ENCODE measurements at places on chromosomes 11 and 22. TPM values are rescaled to one million over a fixed set of nuclear protein-coding genes. Genes with fewer than 3 reads are reported as not detected.

GRCh38 chr11:128715691-128716561 is 22.1 kb downstream of the FLI1 start:
- H3K27me3 ChIP-seq, result no peaks in the 10 kb centered on the region
- H3K4me1 ChIP-seq, result no peaks in the 10 kb centered on the region
- DNase-seq, result no peak

The MS4A3 gene
- total RNA-seq, result not detected

DNA sequence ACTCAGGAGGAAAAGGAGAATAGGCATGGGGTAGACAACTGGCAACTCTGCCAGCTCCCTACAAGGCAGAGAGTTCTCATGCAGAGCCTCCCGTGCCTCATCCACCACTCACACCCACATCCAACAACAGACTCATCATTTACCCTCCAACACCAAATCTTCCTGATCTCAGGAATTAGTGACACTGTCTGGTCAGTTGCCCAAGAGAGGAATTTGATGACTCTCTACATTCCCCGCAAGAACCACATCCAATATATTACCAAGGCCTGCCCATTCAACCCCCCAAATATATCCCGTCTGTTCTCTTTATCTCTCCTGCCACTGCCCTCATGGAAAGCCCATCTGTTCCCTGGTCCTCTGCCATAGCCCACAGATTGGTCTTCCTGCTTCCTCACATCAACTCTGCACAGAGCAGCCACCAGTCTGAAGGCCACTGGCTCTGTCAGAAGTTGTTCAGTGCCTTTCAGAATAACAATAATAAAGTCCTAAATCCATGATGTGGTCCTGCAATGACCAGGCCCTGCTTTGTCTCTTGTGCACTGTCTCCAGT is 57.5 kb upstream of the CD82 start:
- H3K4me1 ChIP-seq, result no peaks in the 10 kb centered on the region
- no peak for DNase-seq
- H3K27me3 ChIP-seq, result no peaks in the 10 kb centered on the region

- H3K36me3 ChIP-seq, result no peaks in the 10 kb centered on the region
- H3K27me3 ChIP-seq, result no peaks in the 10 kb centered on the region
- no peak overlapping the region for H3K27ac ChIP-seq
- DNase-seq, result no peak
- H3K4me1 ChIP-seq, result no peaks in the 10 kb centered on the region
Measured at GRCh38 chr11:13249992-13250391, 27.6 kb upstream of the BMAL1 start.

DNA sequence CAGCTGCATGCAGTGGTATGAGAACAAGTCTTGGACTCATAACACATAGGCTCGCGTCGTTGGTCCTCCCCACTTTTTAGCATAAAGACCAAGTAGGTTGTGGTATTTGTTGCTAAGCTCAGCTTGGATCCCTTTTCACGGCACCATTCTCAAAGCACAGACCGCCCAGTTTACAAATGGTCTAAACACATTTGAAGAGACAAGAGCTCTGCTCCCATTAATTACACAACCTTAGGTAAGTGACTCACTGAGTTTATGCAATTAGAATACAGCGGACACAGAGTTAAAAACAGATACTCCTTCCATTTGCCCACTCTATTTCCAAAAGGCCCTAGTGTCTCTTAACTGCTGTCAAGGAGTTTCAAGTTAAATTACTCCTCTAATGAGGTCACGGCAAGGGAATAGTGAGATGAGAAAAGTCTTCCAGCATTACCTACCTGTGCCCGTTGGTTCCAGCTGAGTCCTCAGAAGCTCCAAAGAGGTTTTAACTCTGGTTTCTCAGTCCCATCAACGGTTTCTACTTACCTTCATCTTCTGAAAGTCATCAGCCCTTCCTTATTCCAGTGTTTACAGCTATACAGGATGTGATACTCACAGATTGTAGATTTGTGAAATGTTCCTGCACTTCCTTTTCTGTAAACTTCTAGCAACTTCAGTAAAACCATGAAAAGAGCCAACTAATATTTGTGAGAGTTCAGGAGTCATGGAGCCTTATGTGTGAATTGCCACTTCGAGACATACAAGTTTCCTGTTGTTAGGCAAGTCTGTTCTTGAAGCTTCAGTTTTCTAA is at the start of gene MS4A6A:
TSS of gene MS4A6A (minus strand) at position 543 of the 790 bp plus-strand sequence. CDS start 1,356 bp downstream, outside the sequence.
- H3K36me3 ChIP-seq, result no peaks in the 10 kb centered on the region
- H3K4me1 ChIP-seq, result no peaks in the 10 kb centered on the region
- H3K27me3 ChIP-seq, result no peaks in the 10 kb centered on the region
- H3K4me3 ChIP-seq, result peak within 1 kb of the TSS; percentile 31
- DNase-seq, result no peak

The PPME1 gene
- 10.1 TPM for total RNA-seq

The PARVB gene
- 17.3 TPM for total RNA-seq

DNA sequence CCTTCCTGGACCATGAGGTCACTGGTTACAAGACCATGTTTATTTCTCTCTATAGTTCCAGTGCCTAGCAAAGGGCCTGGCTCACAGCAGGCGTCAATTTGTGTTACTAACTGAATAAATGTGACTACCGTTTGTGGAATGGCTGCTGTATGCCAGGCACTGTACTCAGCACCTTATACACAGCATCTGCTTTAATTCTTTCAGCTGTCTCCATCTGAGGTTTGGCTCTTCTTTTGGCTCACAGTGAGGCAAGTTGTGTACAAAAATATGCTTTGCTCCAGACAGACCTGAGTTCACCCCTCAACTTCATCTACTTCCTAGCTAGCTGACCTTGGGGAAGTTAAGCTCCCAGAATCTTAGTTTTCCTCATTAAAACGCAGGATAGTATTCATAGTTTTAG is 75.3 kb upstream of the PHOX2A start:
- no peaks in the 10 kb centered on the region for H3K36me3 ChIP-seq
- no peaks in the 10 kb centered on the region for H3K27me3 ChIP-seq
- no peak overlapping the region for H3K27ac ChIP-seq
- no peaks in the 10 kb centered on the region for H3K4me1 ChIP-seq
- DNase-seq, result no peak
- H3K4me3 ChIP-seq, result no peak overlapping the region

Measured in right lobe of liver (tissue), 6 donors.